ENCODE measurements at places on chromosomes 1 and 21.

GRCh38 chr1:218488986-218489385 is 143.8 kb downstream of the TGFB2 start:
- no peak for DNase-seq

DNA sequence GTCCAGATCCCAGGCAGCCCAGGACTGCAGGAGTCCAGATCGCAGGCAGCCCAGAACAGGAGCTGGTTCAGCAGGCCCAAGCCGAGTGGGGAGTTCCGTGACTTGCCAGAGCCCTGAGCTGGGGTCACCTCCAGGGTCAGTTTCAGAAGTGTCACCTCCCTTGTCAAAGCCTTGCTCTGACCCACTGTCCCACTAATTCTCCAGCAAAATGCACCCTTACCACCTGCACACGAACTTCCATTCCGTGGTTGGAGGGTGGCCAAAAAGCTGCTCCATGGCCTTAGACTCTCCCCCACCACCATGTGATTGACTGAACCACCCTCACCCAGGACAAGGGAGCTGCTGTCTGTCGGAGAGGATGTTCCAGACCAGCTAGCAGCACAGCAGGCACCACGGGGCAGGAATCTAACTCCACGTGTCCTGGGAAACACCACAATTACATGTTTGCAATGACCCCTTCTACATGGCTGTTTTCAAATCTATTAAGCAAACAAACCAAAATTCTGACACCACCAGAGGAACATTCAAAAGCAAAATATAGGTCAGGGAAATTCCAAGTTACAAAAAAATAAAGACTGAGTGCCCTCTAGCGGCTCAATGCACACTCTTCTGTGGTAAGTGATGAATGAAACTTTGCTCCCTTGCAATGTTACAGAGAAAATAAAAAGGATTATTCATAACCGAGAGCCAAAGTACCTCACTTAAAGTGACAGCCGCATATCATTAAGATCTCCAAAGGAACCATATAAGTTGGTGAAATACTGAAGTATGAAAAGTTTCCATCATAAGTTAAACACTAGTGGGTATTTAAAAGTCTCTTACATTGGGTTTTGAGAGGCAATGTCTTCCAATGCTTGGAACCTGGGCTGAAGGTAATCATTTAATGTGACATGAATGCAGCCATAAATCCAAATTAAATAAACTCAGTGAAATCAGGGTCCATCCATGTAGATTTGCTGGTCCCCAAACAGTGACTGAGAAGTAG is 76.3 kb downstream of the NPHP4 start:
- DNase-seq, result peak; percentile 50

DNA sequence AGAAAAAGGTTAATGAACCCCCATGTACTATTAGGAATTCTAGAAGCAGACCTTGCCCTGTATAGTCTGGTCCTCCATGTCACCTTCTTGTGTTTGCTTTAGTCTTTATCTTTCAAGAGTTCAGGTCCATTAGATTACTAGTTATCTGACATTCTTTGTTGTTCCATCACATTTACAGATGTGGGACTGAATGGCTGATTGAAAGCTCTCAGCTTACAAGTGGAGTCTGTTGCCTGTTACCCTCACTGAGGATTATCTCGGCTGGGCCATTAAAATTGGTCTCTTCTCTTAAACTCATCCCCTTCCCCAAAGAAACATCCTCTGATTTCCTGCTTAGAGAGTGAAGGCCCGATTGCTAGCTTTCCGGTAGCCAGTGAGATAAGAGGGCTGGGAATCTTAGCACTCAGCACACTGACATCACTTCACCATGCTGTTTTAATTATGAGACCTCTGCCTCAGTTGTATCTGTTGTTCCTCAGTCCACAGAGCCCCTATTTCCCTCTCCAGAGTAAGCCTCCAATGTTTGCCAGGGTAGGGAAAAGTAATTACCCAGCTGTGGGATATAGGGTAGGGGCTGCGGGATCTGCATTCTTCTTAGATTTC is 76.8 kb downstream of the LPGAT1 start:
- no peak for DNase-seq

DNA sequence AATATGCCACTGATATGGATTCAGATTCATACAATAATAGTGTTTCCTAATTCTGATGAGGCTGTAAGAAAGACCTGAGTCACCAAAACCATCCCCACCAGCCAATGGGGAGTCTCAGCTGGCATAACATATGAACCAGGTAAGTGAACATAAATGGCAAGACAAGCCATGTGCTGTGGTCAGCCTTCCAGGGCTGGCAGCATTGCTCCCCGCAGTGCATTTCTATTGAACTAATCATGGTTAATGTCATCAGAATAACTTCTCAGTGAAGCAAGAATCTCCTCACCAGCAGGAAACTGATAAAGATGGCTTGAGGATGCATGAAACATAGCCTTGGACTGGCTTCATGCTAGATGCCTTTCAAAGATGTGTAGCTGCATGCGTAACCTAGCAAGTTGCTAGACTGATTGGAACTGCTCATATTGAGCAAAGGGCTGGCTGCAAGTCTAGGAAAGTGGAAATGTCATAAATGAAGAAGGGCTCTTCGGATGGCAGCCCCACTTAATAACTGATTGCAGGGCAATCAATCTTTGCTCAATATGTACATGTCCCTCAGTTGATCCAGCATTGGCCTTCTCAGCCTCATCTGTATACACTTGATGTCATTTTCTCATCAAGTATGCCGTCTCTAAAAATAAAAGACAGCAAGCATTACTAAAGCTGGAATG is 88.0 kb downstream of the NTNG1 start:
- no peak for DNase-seq

DNA sequence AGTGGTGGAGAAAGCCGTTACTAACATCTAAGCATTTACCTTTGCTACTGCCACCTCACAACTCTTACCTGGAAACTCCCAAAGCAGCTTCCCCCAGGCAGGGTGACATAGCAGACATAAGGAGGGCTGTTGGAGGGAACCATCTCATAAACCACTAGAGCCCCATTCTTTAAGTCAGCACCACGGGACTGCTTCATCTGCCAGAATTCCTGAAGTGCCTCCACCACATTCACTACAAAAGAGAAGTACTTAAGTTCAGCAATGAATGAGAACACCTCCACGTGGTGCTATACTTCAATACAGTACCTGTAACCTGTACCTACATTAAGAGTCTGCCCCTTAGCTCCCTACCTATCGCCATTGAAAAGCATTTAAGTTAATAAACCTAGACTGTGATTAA is 10.3 kb downstream of the LIX1L start:
- no peak for DNase-seq
